Stimulated activated CD8-positive, alpha-beta memory T cell treated with anti-CD3 and anti-CD28 coated beads, Interleukin-12 subunit alpha, Interleukin-12 subunit beta, amount 100 ng/mL, for 1 hour (primary cell): ENCODE measurements at places on chromosomes 3 and 15.

- no peak for DNase-seq
These were observed 121.5 kb downstream of the IGF1R start for GRCh38 chr15:98769867-98770266.

DNA sequence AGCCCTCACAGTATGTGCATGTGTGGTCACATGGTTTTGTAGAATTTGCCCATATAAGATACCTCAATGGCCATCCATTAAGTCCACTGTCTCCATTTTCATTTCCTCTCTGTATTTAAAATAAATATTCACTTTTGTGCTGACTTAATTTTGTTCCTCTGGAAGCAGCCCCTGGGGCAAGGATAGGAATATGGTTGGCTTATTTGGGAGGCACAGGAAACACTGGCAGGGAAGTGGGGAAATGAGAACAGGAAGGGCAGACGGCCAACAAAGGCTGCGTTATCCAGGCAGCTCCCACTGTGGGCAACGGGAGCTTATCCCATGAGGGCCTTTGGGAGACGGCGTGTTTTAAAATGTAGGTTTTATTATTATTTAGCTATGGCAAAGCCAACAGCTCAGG is 148.6 kb downstream of the SHQ1 start:
- no peak for DNase-seq

- no peak for DNase-seq
These were observed 289.4 kb downstream of the RYR3 start for GRCh38 chr15:33600212-33600611.

- no peak for DNase-seq
These were observed 196.4 kb downstream of the UACA start for GRCh38 chr15:70566989-70567388.

GRCh38 chr3:45724911-45725310 is 35.7 kb downstream of the SACM1L start:
- DNase-seq: no peak

DNA sequence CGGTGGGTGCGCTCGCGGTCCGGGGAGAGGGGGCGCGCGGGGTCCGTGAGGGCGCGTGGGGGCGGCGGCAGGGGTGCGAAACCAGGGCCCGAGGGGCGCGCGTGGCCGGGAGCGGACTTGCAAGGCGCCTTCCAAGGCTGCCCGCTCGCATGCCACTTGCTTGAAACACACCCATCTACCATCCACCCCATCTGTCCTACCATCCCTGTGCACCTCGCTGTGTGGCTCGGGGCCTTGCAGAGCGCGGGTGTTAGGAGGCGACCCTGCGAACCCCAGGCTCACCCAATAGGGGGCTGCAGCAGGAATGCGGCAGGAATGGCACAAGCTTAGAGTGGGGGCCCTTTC is 240 bp downstream of the CFAP100 start:
- no peak for DNase-seq

GRCh38 chr3:103112273-103112672 is 677.5 kb downstream of the ZPLD1 start:
- no peak for DNase-seq

- peak; percentile 40 for DNase-seq
These were observed 868 bp upstream of the TMEM87A start for GRCh38 chr15:42273900-42274701.

DNA sequence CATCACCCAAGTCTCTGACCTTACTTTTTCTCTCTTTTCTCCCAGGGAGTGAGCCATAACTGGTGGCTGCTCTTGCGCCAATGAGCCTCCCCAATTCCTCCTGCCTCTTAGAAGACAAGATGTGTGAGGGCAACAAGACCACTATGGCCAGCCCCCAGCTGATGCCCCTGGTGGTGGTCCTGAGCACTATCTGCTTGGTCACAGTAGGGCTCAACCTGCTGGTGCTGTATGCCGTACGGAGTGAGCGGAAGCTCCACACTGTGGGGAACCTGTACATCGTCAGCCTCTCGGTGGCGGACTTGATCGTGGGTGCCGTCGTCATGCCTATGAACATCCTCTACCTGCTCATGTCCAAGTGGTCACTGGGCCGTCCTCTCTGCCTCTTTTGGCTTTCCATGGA is 13.2 kb upstream of the ATG7 start:
- no peak for DNase-seq
